AML-193 (cell line): ENCODE measurements at places on chromosomes 1 and 21.

DNA sequence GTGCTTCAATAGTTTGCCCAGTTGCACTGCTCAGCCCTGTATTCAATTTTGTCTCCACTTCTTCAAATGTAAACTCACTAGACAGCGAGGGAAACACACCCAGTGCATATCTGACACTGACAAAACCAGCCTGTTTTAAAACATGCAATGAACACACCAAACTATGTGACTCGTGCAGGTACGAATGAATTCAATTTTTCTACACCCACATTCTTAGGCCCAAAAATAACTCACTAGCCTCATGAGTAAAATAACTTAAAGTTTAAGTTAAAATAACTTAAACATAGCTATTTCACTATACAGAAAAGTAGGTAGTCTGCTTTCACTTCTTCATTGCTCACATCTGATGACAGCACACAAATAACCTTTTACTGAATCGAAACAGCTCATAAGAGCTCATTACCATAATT lies 21.1 kb downstream of the TTC13 start:
- no peak for DNase-seq

DNA sequence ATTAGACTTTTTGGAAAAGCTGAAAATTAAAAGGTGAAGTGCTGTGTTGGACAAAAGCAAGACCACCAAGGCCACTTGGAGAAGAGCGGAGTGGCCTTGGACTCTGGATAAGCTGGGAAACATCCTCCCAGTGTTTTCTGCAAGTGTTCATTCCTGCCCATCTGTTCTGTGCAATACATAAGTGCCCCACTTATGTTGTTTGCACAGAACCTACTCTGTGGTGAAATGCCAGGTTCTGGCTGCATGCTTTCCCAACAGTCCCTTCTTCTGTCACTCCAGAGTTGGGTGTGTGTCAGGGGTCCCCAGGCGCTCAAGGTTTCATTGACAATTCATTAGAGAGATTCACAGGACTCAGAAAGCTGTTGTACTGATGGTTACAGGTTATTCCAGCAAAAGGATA lies 30.3 kb downstream of the NHLH2 start:
- no peak for DNase-seq

- no peak for DNase-seq
These were observed 251.3 kb downstream of the KCNH1 start for GRCh38 chr1:210882414-210883221.

DNA sequence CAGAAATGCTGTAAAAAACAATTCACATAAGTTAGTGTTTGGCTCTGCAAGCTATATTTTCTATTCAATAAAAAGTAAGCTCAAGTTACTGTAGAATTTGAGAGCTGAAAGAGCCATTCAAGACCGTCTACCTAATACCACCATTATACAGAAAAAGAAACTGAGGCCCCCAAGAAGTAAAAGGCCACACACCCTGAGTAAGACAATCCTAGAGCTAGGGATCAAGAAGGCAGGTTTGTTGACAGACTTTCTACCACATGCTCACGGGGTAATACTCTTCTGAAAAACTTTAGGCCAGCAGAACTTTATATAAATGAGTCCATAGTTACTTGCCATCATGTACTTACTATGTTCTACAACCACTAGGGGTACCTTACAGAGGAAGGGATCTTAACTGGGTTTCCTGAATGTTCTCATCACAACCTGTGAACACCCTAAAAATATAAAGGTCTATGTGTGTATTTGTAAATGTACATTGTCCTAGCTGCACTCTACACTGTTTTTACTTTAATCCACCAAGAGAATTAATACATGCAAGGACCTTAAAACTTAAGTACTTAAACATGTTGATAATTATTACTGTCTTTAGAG lies 2.7 kb downstream of the PSMG1 start:
- DNase-seq: peak; percentile 44

DNA sequence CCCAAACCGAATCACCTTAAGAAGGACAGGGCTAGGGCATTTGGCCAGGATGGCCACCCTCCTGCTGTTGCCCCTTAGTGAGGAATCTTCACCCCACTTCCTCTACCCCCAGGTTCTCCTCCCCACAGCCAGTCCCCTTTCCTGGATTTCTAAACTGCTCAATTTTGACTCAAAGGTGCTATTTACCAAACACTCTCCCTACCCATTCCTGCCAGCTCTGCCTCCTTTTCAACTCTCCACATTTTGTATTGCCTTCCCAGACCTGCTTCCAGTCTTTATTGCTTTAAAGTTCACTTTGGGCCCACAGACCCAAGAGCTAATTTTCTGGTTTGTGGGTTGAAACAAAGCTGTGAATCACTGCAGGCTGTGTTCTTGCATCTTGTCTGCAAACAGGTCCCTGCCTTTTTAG lies 3.6 kb downstream of the BTG2 start:
- no peak for DNase-seq

- peak; percentile 78 for DNase-seq
These were observed 26.9 kb downstream of the RPL5 start for GRCh38 chr1:92858564-92859399.

DNA sequence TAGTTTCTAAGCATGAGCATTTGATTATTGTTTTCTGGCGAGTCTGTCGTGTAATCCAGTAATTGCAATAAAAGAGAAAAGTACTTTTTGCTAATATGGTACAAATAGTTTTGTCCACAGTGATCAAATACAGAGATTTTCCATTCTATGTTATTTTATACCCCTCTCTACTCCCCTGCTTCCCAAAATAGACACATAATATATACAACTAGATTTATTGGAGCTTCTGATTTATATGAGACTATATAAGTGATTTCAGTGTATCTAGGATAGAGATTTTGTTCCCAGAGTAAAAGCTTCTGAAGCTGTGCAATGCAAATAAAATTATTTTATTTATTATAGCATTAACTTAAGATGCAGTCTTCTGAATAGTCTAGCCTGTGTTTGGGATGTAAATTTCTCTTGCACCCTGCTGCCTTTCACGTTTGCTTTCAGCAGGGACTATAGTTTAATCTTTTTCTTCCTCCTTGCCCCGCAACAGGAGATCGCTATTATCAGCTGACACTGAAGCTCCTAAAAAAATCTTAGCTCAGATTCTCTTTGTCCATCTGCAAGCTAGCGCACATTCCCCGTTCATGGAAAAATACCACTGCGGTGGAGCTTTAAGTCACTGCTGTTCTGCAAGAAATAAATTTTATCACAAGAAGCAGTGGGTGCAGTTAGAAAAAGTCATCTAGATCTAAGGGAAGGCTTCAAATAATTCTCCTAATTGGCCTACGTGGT lies 273.3 kb downstream of the DISC1 start:
- DNase-seq: no peak

DNA sequence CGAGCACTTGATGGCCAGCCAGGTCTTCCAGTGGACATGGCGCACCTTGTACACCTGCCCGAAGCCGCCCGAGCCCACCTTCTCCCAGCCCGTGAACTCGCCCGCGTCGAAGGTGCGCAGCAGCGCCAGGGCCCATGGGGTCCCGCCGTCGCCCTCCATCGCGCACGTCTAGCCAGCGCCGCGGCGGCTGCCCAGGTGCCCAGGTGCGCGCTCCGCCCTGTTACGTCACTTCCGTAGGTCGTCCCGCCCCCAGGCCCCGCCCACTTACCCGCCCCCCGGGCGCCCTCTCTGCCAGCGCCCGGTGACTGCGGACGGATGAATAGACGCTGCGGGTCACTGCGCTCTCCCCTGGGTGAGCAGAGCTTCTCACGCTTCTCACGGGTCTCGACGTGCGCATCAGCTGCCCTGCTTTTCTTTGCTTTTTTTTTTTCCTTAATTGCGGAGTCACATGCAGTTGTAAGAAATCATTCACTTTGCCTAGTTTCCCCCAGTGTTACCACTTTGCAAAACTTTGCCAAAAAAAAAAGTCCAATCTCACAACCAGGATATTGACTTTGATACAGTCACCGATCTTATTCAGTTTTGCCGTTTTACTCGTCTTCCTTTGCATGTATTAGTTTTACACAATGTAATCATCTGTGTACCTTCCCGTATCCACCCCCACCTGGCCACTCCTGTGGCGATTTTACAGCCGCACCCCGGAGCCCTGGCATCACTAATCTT lies at the start of gene RIPK4:
RIPK4 (minus strand) TSS at position 170 of the 723 bp plus-strand sequence; CDS start at position 159, 11 bp downstream.
- no peak for DNase-seq

DNA sequence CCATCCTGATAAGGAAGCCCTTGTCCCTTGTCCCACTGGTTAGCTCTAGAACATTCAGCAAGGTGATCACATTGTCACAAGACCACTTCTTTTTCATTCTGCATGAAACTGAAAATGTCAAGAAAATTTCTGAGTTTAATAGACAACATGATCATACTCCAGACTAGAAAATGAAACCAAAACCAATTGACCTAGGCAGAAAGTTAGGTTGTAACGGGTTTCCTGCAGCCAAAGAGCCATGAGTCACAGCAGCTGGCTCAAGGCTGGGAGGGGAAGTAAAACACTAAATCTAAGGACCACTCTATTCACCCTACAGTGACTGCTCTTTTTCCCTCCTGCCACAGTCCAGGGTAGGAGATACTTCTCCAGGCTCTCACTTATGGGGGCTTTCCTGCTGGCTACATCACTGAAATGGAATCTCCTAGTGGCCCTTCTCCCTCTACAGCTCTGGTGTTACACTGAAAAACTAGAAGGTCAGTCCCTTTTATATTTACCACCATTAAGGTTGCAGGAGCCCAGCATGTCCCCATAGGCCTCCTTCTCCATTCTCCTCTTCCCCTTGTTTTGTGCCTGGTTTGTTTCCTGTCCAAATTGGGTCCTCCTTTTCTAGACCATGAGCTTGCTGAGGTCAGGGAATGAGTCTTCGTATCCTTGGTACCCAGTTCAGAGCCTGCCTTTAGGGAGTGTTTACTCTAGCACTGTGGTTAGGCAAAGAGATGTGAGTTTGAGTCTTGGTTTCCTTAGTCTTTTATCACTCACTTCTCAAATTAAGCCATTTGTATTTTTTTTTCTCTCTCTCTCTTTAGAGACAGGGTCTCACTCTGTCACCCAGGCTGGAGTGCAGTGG lies 236.5 kb upstream of the JUN start:
- DNase-seq: peak; percentile 74

GRCh38 chr1:93659822-93660503 lies 21.7 kb downstream of the BCAR3 start:
- no peak for DNase-seq

GRCh38 chr1:56190806-56191365 lies 388.5 kb downstream of the PLPP3 start:
- DNase-seq: no peak

- no peak for DNase-seq
These were observed 2.1 kb upstream of the RGS1 start for GRCh38 chr1:192573499-192573898.

GRCh38 chr1:162135271-162135775 lies 65.8 kb downstream of the NOS1AP start:
- no peak for DNase-seq

DNA sequence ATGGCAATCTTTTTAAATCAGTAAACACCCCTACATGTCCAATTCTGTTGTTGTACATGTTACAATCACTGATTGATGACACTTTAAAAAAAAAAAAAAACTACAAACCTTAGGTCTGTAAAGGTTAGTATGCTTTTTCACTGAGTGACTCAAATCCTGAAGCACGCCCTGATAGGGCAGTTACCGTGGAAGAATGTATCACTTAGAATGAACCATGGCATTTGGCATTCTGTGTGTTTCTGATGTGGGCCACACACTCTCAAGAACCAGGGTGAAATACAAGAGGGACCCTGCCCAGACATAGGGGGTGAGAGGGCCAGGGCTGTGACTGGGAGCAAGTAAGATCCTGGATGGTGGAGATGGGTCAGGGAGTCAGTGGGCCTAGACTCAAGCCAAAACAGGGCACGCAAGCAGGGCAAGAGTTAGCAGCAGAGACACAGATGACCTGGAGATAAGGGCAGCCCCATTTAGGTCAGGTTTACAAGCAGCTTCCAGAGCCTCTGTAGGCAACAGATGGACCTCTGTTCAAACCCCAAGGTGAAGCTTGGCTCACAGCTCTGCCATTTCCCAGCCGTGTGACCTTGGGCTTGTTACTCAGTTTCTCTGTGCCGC lies 47.6 kb upstream of the DMRTB1 start:
- DNase-seq: no peak

DNA sequence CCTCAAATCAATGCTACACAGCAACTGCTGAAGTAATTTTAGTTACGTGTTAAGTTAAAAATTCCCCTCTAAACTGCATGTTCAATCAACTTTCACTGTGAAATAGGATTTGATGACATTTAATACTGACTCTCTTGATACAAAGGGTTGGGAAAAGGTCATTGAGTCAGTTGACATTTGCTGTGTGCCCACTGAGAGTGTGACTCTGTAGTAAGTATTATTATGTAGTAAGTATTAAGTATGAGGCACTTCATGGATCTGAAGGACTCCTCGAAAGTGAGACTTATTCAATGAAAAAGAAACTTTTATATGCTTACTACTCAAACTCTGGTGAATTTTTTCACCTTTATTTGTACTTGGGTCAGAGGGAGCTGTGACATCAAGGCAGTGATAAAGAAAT lies 83.1 kb upstream of the S1PR1 start:
- no peak for DNase-seq
